ENCODE measurements at places on chromosomes 12 and 14.

- DNase-seq = no peak
These were observed 21.3 kb downstream of the MYBPC1 start for GRCh38 chr12:101616027-101616494.

- DNase-seq = no peak
These were observed 124.9 kb downstream of the PELI2 start for GRCh38 chr14:56243110-56243509.

DNA sequence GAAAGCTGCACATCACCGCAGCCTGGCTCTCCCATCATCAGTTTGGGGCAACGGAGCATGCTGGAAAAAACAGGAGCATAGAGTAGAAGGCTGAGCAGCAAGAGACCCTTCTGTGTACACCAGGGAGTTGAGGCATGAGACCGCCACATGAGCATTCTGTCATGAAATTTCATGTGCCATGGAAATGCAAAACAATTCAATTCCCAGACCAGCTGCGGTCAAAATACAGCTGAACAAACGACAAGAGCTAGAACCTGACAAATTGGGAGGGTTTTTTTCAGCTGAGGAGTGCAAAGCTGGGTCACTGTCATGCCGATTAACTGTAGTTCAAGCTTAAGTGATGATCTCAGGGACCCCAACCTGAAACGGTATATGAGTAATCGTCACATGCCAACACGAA lies 37.1 kb downstream of the TMEM30B start:
- DNase-seq = no peak

DNA sequence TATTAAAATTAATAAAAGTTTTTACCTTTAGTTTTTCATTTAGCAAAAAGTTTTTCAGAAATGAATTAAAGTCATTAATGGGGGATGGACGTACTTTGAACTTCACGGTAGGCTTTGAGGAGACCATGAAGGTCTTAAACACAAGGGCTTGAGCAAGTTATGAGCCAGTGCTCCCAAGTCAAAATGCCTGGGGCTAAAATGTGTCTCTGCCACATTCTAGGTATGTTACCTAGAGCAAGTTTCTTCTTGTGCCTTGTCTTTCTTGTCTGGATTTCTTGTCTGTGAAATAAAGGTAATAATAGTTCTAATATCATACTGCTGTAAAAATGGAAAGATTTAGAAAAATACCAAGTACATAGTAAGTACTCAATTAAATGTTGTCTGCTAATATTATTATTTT lies 132.7 kb upstream of the USP15 start:
- DNase-seq = no peak

GRCh38 chr14:68039593-68039992 lies 220.0 kb downstream of the RAD51B start:
- no peak for DNase-seq

GRCh38 chr14:99716850-99717681 lies 33.0 kb downstream of the CYP46A1 start:
- DNase-seq = no peak

GRCh38 chr14:80428171-80428570 lies 216.9 kb upstream of the DIO2 start:
- DNase-seq = no peak

GRCh38 chr14:64112867-64113678 lies 181.1 kb downstream of the ESR2 start:
- DNase-seq = peak; percentile 75
